ENCODE measurements at places on chromosomes 5 and 9.

DNA sequence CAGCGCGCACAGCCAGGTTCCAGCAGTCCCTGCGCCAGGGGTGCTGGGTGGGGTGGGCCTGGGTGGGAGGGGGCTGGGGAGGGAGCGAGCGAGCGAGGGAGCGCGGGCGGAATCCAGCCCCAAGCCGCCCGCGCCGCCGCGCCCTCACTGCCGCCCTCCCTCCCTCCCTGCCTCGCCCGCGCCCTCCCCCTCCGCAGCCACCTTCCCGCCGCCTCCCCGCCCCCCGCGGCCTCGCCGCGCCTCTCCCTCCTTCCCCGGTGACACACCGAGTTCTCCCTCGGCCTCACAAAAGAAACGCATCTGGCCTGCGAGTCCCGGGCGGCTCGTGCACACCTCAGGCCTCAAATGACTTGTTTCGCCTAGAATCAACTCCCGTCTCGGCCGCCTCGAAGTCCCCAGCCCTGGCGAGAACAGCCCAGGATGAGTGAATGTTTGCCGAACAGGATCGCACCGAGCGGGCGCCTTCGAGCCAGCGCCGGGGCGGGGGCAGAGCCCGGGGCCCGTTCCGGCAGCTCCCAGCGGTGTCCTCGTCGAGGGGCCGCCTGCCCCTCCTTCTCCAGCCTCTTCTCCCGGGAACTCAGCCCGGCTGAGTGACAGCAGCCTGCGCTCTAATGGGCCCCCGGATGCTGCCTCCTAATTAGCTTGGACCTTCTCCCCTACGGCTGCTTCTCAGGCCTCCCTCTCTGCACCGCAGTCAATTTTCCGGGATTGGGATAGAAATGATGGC is 371 bp upstream of the PITX1 start:
- DNase-seq = peak; percentile 33

GRCh38 chr9:106954558-106954957 is 91.6 kb downstream of the ZNF462 start:
- DNase-seq = no peak

DNA sequence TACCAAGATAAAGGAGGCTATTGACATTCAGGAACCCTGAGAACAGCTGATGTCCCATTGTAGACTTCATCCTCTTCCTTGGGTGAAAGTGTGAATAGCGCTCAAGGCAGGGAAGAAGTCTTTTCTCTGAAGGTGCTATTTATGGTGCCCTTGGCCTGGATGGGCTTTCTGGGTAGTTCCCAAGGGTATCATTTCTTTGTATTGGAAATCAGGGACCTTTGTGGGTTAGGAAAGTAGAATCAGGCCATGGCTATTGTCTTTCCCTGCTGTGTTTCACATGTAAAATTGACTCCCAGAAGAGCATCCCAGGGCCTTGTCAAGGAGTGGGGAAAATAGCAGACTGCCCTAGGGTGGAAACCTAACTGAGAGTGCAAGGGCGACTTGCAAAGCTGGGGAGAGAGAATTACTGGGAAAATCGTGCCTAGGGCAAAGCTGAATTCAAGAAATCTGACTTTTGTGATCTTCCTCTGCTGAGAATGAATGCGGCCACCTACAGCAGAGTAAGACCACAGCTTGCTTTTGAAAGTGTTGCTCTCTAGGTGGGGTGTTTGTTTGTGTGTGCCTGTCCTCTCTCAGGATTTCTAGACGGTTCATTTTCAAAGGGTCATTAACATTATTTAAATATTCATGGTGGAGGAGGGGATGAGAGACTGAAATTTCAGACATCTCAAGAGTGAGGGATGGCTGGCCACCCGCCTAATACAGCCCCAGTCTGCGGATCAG is 160.6 kb downstream of the C9orf152 start:
- no peak for DNase-seq

GRCh38 chr5:26310415-26310814 is 728.0 kb downstream of the CDH9 start:
- no peak for DNase-seq

- no peak for DNase-seq
Measured at GRCh38 chr9:96413302-96414221, 4.6 kb downstream of the ZNF367 start.

DNA sequence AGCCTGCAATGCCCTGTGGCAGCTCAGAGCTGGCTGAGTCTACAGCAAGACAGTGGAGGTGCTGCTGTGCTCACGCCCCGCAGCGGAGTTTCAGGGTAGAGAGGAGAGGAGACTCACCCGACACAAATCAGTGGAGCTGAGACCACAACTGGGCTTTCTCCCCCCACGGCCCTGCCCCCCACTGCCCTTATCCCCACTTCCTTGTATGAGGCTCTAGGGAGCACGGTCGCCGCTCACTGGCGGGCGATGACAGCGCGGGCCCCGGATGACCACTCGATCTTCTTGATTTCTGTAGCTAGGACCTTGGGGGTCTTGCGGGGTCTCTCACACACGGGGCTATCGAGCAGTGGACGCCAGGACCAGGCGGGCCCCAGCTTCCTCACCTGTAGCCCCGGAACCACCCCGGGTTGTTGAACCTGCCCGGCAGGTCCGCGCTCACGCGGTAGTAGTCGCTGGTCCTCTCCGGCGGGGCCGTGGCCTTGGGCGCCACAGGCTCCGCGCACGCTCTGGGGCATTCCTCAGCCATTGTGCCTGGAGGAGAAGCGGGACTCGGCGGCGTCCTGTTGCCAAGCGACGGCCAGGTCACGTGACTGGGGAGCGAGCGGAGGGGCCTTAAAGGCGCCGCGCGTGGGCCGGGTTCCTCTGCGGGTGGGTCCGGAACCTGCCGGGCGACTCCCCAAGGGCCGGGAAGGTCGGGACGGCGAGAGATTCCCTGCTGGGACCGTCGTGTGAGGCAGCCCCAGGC is 984 bp upstream of the MRPS2 start:
- DNase-seq = peak; percentile 82

DNA sequence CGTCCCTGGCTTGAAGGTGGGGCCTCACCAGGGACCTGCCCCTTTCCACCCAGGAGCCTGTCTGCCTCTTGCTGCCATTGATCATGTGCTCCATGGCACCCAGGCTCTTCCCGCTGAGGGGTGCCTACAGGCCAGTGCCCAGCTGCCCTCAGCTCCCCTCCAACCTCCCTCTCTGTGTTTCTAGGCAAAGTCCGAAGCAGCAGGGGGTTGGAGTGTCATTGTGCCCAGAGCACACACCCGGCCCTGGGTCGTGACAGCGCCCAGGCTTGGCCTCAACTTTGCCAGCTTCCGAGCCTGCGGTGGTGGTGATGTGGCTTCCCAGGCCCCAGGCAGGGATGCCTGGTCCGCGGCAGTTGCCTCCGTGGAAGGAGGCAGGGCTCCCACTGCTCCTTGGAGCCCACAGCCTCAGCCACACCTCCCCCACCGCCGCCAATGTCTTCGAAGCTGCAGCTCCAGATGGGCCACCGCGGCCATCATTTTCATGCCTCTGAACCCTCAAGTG is 52.4 kb downstream of the GTF3C4 start:
- DNase-seq = no peak

DNA sequence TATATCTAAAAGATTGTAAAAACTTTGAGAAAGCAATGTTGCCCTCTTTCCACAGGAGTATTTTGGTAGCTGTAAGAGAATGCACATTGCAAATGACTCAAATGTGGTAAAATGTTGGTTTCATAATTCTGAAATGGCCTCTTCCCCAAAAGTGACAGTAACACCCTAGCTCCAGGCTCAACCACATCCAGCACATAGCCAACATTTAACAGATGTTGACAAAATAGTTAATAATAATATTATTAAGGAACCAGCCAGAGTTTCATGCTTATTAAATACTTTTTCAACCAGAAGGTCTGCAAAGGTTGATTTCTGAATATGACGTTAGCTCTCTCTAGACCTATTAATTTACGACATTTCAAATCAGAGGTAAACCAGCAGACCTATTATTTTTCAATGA is 1.3 kb downstream of the ANXA1 start:
- no peak for DNase-seq

- DNase-seq = no peak
Measured at GRCh38 chr5:112228667-112229066, 190.4 kb downstream of the EPB41L4A start.

- no peak for DNase-seq
Measured at GRCh38 chr5:176781054-176781375, 29.3 kb upstream of the UNC5A start.

DNA sequence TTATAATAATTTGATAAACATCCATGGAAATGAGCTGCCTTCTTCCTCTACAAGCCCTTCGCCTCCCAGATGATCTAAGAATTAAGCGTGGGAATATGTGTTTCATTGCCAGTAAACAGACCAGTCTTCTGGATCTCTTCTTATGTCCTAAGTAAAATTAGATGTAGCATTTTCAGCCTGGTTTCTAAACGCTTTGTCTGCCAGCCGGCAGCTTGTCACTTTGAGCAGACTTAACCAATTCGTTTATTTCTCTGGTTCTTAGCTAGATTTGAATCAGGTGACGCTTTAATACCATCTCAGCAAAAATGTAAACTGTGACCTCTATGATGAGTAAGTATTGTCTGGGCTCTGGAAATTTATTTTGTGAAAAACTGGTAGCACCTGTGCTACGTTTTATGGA is 380.6 kb upstream of the NUDT12 start:
- DNase-seq = no peak

DNA sequence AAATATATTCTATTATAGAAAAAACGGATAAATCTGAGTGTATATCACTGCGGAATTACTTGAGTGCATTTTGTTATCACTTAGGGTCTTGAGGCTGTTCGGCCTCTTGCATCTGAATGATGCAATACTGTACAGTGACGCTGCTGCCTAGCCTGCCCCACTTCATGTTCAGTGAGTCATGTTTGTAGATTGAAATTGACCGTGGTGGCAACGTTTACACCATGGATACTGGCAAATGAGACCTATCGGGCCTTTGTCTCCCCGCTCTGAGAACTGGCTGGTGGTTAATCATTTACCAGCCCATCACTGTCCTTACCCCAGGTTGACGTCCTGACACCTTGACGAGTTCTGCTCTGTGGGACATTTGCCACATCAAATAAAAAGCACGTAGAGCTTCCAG is 510.1 kb upstream of the ADAMTS16 start:
- no peak for DNase-seq

DNA sequence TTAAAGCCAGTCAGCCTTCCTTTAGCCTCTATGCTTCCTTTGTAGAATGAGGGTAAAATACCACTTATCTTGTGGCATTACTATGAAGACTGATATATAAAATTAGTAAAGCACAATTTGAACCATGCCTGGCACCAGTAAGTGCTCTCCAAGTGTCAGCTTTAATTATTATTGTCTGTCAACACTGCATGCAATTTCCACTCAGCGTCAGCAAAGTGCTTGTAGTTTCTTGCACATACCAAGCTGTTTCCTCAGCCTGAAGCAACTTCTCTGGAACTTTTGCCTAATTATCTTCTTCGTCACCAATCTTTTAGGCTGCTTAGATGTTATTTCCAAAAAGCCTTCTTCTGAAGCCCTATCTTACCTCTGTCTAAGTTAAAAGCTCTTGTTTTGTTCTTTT is 177.3 kb downstream of the CDC42SE2 start:
- DNase-seq = no peak

GRCh38 chr9:107410420-107410819 is 79.1 kb downstream of the KLF4 start:
- DNase-seq = no peak
